ENCODE measurements at places on chromosomes 2 and 18.

DNA sequence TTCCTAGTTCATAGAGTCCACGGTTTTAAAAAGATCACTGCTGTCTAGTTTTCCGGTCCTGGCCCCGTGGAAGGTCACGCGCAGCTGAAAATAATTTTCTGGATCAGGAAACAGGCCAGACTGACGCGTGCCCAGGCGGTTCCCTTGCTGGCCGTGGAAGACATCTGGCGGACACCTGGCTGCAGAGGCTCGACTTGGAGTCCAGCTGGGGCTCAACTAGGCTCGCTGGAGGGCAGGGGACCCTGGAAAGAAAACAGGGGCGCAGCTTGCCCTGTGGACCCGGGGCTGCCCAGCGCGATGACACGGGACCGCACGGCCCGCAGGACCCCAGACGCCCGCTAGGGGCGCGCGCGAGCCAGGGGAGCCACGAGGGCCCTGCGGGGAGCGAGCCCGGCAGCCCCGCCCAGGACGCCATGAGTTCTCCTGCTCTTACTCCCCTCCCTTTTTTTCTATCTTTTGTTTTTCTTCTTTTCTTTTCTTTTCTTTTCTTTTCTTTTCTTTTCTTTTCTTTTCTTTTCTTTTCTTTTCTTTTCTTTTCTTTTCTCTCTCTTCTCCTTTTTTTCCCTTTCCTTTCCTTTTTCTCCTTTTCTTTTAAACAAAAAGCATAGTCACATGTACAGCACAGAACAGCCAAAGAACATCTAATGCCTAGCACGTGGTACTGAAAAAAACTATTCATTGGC is 43.2 kb upstream of the UBE2F start:
- DNase-seq = peak; percentile 37

DNA sequence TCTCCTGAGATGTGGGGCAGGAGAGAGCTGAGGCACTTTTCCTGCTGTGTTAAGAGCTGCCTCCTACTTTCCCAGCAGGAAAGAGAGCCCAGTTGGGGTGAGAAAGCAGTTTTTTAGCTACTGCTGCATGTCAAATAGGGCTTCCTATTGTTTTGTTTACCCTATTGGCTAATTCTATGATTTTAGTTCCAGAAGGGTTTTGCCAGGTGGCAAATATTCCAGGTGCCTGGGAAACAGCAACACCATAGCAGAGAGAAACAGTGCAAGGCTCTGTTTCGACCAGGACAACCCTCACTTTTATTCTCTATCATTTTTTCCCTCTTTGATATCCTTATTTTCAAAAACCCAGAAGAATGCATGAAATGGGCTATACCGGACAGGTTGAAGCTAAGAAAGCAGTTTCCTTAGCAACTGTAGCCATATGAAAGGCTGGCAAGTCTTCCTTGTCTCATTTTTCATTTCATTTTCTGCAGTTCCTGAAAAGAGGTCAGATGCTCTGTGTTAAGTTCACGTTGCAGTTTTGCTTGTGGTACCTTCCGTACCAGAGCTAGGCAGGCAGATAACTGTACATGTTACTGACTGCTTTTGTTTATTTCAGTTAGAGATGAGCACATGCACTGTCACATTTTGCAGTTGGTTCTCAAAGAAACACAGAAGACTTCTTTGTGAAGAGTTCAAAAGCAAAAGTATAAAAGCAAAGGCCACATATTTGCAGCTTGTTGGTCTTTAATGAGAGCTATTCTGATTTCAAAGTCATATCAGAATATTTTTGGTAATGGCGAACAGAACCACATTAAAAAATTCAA is 84.8 kb downstream of the AQP4 start:
- DNase-seq = no peak

DNA sequence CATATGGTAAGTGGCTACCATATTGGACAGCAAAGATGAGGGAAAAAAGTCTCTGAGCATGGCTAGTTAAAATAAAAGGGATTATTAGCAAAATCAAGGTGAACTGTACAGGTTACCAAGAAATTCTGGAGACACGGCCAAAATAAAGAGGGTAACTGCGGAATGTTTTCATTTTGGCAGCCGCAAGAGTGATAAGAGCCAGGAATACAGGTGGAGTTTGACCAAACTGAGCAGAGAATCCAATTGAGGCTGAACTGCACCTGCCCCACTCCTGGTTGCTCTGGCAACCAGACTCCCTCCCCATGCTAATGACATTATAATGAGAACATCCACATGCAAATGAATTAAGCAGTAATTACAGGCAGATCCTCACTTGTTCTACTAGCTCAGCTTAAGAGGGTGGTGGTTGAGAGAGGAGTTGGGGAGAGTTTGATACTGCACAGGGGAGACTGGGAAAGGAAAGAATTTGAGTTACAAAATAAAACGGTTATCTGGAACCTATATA is 18.8 kb upstream of the EPHA4 start:
- DNase-seq = no peak

DNA sequence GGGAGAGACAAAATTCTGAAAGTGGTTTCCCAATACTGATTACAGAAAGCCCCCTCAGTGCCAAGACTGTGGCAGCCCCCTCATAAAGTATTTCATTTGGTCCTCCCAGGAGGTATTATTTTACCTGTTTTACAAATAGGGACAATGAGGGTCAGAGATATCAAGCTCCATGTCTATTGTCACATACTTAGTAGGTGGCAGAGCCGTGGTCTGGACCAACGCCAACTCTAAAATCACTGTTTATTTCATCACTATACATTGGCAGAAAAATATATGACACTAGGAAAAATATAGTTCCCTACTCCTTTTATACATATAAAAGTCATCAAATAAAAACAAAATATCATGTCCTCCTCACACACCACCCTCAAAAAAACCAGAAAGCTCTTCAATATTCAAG is 68.6 kb downstream of the DHRS9 start:
- no peak for DNase-seq

DNA sequence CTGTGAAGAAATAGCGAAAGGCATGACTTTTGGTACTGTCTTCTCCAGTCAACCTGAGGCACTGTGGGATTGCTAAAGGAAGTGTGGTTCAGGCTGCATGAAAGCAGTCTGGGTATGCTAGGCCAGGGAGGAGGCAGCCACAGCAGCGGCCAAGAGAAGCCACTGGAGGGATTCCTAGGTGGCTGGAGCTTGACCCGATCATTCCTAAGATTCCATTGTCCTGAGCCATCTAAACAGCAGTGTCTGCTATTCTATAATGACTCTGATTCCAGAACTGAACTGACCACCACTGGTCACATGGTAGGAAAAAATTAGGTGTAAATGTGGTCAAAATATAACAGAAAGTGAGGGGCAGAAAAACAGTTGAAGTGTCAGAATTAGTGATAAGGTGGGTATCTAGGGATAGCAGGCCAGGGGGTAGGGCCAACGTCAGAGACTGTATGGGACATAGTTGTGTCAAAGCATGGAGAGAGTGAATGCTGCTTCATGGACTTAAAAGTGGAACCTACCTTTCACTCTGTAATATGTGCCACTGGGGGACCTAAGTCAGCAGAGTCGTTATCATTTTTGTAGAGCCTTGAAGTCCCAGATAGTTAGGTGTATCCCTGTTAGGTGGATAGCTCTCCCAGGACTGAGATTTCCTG is 204.6 kb downstream of the CTNNA2 start:
- no peak for DNase-seq

- no peak for DNase-seq
These were observed 12.2 kb upstream of the SKOR2 start for GRCh38 chr18:47263430-47264307.

DNA sequence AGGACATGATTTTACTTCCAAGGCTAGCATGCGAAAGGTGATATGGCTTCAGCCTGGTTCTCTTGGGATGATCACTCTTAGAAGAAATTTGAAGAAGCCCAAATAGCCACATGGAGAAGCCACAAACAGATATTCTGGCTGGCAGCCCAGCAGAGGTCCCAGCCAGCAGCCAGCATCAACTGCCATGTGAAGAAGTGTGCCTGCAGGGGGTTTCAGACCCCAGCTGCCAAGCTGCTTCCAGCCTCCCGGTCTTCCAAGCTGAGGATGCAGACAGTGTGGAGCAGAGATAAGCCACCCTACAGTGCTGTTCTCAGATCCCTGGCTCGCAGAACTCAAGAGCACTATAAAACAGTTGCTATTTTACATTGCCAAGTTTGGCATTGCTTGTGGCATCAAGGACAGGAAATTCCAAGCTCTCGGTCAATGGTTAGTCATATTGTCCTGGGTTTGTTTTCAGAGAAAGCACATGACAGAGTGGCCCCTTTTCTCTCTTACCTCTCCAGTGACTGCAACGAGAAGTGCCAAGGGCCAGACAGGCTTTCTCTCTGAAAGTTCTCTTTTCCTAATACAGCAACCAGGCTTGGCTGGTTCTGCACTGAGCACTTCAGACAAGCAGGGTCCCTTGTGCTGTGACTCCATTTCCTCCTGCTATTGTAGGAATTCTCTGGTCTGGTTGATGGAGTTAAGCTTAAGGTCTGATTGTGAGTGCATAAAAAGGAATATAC is 223.7 kb downstream of the ANKRD30B start:
- no peak for DNase-seq

GRCh38 chr2:10006236-10007161 is 36.9 kb upstream of the KLF11 start:
- DNase-seq = no peak

DNA sequence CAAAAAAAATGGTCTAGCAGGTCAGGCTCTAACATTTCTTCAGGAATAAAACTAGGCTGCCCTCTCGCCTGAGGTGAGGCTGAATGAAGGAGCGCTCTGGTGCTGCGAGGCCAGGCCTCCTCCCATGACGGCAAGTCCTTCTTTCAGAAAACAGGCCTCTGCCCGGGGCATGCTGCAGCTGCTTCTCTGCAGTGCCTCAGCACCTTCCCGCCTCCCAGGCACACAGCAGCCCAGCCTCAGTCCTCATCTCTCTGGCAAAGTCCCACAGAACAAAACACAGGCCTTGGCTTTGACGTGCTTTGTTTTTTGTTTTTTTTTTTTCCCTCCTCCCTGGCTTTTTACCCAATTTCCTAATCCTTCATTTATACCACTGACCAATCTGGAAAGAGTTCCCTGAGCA is 74.8 kb downstream of the BCL11A start:
- no peak for DNase-seq

DNA sequence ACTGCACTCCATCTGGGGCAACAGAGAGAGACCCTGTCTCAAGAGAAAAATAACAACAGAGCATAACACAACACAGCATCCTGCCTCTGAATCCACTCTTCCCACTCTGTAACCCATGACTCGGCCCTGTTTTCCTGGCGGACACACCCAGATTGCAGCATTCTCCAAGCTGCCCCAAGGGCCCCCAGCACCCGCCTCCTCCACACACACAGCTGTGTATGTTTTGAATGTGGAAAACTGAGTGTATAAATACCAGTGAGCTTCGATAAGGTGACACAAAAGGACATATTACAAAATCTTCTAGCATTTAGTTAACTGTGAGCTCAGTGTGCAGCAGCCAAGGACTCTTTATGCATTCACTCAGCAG is 13.0 kb downstream of the IMPA2 start:
- DNase-seq = no peak

- DNase-seq = no peak
These were observed 229.8 kb downstream of the LDLRAD4 start for GRCh38 chr18:13448335-13448795.

GRCh38 chr18:3623769-3624545 is 174.0 kb downstream of the TGIF1 start:
- DNase-seq = no peak

GRCh38 chr2:60386436-60386835 is 167.0 kb downstream of the BCL11A start:
- DNase-seq = no peak

DNA sequence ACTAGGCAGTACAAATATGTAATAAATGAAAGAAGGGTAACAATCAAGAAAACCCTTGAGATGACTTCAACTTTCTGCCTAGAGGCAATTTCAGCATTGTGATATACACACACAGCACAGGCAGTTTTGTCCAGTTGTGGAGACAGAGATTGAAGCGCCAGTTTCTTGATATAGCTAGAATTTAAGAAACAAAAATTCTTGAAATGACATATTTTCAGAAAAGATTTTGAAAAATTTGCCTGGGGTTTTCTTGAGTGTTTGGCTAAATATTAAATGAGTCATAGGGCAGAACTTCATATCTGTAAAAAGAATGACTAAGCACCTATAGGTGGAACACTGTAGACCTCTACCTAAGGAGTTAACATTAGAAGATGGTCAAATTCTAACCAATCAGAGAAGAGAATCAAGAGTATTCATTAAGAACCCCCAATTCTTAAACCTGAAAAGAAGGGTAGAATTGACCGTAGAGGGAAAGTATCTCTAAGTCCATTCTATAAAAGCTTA is 1266.8 kb upstream of the TMEFF2 start:
- DNase-seq = no peak

GRCh38 chr2:137050949-137051348 is 285.6 kb downstream of the THSD7B start:
- peak; percentile 15 for DNase-seq

- DNase-seq = peak; percentile 73
These were observed 540.1 kb downstream of the NRXN1 start for GRCh38 chr2:50491541-50492476.

DNA sequence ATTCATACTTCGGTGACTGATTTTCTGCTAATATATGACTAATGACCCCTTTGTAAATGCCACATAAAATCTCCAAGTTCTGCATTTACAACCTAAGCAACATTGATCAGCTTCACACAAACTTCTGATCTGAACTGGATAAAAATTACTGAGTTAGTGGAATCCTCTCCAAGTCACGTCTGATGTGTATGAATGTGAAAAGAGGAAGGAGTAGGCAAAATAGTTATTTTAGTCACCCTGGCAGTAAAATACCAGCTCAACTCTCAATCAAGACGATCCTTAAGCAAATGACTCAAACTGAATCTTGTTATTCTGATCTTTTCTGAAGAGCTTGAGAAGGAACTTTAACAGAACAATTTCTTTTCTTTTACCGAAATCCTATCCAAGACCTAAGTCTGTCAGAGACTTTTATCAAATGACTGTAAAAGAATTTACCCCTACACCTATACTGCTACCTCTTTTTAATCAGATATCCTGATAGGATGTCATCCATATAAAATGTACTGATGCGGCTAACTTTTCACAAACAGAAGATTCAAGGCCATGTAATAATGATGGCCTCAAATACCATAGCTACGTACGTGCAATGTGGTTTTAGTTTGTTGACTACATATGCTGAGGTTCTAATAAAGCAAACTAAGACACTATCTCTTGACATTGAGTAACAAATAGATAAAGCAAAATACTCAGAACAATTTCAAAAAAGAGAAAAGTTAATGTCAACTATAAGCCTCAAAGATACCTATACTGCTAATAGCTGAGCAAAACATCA is 23.7 kb downstream of the CUL3 start:
- peak; percentile 29 for DNase-seq

GRCh38 chr18:35777039-35777438 is 195.4 kb upstream of the RMP24 start:
- no peak for DNase-seq

DNA sequence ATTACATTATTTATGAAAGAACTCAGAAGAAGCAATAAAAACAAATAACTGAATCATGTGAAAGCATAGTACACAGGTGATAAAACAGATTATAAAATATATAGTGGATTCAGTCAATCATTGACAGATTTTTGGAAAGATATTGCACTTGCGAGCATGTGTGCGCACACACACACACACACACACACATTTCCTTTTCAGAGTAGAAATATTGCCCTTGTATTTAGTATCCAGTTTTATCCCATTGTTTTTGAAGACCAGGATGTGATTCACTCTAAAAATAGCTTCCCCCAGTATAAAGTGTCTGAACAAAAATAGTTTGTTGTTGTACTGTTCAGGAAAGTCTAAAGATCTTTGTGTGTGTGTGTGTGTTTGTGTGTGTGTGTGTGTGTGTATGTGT is 145.5 kb downstream of the CALCRL start:
- DNase-seq = no peak
